ENCODE measurements at places on chromosomes 4 and X.

- DNase-seq, result no peak
Observed at GRCh38 chrX:476724-477075, 90.0 kb upstream of the PPP2R3B start.

- DNase-seq, result no peak
Observed at GRCh38 chrX:136220540-136220939, 30.7 kb downstream of the MAP7D3 start.

DNA sequence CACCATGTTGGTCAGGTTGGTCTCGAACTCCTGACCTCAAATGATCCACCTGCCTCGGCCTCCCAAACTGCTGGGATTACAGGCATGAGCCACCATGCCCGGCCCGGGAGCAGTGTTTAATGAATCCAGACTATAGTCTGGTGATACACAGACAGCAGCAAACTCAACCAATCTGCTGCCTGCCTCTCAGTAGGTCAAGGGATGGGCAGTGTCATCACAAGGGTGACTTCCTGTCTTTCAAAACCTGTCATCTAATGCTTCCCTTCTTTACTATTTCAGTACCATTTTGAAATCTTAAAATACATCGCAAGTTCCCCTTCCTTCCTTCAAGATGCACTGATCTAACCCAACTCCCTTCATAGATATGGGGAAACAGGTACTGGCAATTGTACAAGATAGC, 8.4 kb downstream of the RPL39 start:
- DNase-seq, result no peak

GRCh38 chr4:181308476-181309312, 934.5 kb upstream of the TENM3 start:
- DNase-seq, result no peak

All from NCI-H82 (cell line).